NAMALWA (cell line): ENCODE measurements at places on chromosomes 7 and 10.

- DNase-seq, result peak; percentile 39
These were observed 181.3 kb downstream of the SDK1 start for GRCh38 chr7:3482147-3482921.

GRCh38 chr10:93268021-93268420 lies 194.3 kb downstream of the CYP26A1 start:
- DNase-seq, result no peak

DNA sequence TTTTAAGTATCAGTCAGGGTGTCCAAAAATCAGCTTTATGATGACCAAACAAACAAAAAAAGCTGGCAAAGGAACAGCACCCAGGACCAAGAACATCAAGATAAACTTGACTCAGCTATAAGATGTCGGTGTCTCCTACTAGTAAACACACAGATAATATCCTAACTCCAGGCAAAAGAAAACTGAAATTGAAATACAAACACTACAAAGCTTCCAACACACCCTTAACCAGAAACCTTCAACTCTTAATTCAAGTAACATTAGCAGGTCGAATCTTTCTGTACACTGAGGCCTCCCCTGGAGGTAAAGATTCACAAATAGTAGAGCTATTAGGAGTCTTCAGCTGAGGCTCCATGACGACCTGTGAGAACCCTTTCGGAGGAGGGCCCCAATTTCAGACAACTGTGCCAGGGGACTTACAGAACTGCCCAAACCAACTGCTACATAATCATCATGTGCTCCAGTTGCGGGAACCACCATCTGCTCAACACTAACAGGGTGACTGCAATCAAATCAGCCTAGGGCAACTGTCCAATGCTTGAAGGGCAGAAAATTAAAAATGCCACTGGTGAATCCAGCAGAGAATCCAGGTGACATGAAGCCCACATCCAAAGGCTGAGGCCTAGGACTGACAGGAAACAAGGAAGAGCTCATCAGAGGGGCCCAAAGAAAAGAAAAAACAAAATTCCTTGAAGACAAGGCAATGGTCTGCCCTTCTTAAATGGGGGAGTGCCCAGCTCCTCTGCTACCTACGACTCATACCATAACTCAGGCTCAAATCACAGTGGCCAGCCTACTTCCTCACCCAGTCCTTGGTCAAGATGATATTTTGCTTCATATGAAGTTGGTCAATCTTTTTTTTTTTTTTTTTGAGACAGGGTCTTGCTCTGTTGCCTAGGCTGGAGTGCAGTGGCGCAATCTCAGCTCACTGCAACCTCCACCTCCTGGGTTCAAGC lies 20.0 kb downstream of the XPNPEP1 start:
- no peak for DNase-seq

- no peak for DNase-seq
These were observed 92.5 kb downstream of the KLF6 start for GRCh38 chr10:3692387-3692999.

- no peak for DNase-seq
These were observed 80.3 kb downstream of the FOXL3 start for GRCh38 chr7:370259-370625.

GRCh38 chr7:2325162-2325561 lies 10.9 kb upstream of the SNX8 start:
- no peak for DNase-seq

GRCh38 chr7:32216759-32217158 lies 146.6 kb upstream of the PDE1C start:
- no peak for DNase-seq

- DNase-seq, result no peak
These were observed 27.5 kb upstream of the SMC3 start for GRCh38 chr10:110540031-110540430.

GRCh38 chr7:75631711-75632110 lies 107.0 kb downstream of the HIP1 start:
- no peak for DNase-seq

DNA sequence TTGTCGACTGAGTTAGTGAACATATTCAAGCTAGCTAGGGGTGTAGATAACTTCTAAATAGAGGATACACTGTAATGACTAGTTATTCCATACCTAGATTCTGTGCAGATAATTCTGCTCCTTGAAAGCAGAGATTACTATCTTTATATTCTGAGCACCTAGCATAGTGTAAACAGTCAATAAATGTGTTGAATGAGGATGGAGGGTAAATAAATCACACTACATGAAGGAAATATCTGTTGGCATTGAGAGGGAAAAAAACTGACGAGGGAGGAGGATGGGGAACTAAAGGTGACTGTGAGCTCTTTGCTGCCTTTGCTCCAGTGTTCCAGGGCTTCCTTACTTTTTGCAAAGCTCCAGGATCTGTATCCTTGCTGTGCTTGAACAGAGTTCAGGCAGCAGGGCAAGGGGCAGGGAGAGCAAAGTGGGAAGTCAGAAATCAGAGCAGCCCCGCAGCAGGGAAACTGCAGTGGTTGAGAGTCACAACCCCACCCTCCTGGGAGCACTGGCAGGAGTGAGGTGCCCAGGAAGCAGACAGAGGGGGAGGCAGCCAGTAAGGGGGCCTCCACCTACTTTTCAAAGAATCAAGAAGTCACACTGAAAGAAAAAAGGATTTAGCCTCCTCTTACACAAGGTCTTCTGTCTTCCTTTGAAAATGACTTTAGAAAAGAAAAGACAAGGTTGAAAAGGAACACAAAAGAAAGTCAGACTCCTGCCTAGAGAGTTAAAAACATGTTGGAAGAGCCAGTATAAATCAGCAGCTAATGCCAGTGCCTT lies 71.8 kb upstream of the LRRN3 start:
- no peak for DNase-seq

- DNase-seq, result peak; percentile 72
These were observed 30.3 kb upstream of the LSM8 start for GRCh38 chr7:118153551-118154177.

DNA sequence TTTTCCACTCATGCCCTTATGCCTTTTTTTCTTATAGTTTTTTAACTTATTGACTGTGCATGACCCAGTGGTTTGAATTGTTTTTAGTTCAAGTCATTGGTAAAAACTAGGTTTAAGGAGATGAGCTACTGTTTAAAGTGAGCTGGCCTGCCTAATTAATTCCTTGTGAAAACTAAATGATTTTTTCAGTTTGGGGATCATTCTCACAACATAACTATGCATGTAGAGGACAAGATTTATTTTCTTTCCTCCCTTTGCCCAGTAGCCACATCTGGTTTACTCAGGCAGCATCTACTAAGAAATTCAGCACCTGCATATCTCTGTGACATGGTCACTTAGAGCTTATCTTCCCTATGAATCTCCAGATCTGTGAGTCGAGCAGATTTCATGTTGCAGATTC lies 1.7 kb downstream of the ADO start:
- DNase-seq, result peak; percentile 23

- peak; percentile 10 for DNase-seq
These were observed 77.6 kb upstream of the ZMIZ1 start for GRCh38 chr10:78991187-78991586.

- no peak for DNase-seq
These were observed 8.2 kb downstream of the INPP5A start for GRCh38 chr10:132545659-132546367.

GRCh38 chr7:34840176-34840785 lies 182.3 kb downstream of the NPSR1 start:
- DNase-seq, result no peak

DNA sequence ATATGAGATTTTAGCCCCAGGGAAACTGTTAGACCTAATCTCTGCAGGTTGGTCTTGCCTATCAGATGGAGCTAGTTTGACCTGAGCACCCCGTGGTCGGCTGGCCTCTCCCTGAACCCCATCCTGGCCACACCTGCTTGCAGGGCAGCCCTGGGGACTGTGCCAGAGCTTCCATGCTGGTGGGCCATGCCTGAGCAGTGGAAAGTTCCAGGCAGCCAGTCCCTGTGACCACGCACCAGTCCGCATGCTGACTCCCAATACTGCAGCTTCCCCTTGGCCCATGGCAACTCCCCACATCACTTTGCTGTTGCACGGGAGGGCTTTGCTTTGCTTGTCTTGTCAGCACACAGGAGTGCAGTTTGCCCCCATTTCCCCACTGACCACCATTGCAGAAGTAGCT lies 427.8 kb upstream of the SEMA3D start:
- DNase-seq, result no peak

DNA sequence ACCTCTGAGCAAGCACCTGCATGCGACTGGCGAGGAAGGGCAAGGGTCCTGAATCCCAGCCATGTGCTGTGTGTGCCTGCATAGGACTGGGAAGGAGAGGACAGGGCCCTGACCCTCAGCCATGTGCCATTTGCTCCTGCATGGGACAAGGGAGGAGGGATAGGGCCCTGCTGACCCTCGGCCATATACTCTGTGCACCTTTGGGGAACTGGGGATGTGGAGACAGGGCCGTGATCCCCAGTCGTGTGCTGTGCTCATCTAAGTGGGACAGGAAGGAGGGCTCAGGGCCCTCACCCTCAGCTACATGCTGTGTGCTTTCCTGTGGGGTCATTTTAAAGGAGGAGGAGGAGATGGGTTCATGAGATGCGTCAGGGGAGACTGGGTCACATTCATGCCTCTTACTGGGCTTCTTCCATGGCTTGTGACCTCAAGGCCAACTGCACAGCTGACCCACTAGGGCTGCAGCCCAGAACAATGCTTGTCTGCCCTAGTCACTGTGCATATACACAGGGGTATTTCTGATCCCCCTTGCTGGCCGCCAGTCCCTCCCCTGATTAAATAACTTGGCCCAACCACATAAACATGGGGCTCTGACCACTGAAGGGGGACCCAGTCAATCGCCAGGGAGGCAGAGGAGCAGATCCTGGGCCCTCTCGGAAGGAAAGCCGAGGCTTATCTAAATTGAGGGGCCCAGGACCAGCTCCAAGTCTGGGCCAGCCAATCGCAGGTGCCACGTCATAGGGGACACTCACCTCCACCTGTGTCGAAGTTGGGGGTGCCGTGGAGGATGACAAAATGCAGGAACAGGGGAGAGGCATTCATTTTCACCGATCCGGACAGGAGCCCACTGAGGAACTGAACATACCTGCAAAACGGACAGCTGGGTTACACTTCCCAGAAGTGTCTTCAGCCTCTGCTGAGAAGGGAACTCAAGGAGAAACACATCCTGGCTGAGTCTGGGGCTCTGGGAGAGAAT lies 167.3 kb downstream of the TNS3 start:
- DNase-seq, result no peak

GRCh38 chr7:150435047-150435389 lies 15.4 kb upstream of the GIMAP8 start:
- DNase-seq, result no peak
